Heart right ventricle (tissue), 16 donors: ENCODE measurements at places on chromosomes 16 and 17.
A peak's percentile ranks its signal among the peaks of the same experiment; 100 is the strongest.

DNA sequence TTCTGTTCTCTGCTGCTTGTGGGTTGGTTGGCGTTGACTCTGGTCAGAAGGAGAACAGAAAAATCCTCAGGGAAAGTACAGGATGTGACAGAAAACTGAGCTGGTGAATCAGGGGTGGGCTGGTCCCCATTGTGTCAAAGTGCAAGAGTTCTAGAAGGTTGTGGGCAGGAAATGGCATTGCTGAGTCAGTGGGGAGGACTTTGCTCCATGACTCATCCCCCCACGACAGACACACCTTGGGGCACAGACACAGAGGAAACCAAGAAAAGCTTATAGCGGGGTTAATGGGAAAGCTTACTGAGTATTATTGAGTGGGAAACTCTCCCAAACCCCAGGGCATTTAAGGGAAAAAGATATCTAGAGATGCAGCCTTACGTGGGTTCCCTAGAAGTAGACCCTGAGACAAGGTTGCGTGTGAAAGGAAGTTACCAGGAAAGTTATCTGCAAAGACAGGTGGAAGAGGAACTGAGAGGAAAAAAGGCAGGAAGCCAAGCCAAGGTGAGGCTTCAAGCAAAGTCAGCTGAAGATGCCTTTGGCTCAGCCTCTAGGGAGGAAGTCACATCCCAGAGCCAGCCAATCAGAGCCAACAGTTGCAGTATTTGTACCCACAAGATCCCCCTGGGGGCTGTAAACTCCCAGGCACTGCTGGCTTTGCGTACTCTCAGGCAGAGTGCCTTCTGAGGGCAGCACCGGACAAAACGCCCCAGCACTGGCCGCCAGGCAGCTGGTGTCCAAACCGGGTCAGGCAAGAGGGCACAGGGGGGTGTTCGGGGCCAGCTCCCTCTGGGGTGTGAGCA is 86.4 kb downstream of the FOXL1 start:
- DNase-seq, result no peak

- no peak for DNase-seq
Observed at GRCh38 chr16:56075732-56076388, 115.4 kb upstream of the GNAO1 start.

DNA sequence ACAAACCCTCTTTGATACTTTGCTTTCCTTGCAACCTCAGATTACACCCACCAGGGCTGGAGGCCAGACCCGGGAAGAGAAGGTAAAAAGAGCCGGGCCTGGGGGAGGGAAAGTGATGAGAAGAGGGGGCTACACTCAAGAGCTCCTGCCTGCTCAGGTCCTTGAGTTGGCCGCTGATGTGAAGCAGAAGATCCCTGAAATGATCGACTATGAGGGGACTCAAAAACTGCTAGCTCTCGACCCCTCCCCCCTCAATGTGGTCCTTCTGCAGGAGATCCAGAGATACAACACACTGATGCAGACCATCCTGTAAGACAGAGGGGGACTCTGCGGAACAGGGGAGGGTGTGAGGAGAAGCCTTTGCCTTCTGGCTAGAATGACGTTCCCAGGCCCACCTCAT is 2.8 kb upstream of the KDM6B start:
- DNase-seq, result no peak

DNA sequence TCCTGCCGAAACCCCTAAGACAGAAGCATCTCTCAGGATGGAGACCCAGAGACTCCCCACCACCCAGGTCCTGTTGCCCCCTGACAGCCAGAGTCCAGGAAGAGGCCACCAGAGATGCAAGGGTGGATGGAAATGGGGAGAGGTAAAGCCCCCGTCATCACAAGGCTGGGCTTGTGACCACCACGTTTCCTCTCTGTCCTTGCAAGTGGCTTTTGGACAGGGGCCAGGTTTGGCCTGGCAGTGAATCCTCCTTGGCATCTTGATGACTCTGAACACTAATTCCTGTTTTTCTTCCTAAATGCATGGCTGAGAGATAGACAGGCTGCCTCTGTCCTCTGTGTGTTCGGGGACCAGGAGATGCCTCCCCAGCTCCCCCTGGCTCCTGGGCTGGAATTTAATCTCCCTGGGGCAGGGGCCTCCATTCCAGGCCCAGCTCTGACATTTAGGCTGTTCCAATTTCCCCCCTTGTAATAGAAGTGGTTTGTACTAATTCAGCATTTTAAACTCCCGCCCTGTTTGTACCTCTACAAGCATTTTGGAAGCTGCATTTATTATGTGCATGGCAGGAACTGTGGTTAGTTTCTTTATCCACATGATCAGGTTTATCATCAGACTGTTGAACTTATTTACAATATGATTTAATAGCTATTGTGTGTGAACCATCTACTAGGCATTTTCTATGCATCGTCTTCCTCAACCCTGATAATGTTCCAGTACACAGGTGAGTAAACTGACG is 116.1 kb upstream of the IRX6 start:
- no peak for DNase-seq

GRCh38 chr17:49944273-49944870 is 24.6 kb upstream of the DLX4 start:
- no peak for DNase-seq

DNA sequence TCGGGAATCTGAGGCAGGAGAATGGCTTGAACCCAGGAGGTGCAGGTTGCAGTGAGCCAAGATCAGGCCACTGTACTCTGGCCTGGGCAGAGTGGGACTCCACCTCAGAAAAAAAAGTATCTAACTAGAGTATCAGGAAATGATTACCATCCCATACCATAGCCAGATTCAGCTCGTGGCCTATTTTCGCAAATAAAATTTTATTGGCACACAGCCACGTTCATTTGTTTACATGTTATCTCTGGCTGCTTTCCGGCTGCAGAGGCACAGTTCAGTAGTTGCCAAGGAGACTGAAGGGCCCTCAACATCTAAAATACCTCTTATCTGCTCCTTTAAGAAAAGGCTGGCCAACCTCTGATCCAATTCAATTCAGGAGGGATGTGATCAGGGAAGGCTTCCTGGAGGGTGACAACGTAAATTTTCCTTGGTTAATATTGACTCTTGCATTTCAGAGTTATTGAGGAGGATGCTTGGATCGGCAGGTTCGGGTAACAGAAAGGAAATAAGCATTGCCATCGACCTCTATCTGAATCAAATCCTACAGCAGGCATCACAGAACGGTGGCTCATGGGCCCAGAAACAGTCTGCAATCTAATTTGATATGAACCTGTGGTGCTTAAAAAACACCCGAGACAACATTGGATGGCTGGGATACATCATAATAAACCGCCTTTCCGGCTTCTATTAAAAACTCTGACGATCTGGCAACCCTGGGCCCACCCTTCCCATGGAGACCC is 73.8 kb downstream of the XYLT1 start:
- peak; percentile 35 for DNase-seq

GRCh38 chr16:2702438-2702825 is 17.6 kb downstream of the PRSS27 start:
- peak; percentile 7 for DNase-seq

GRCh38 chr17:76107509-76107908 is 3.9 kb upstream of the EXOC7 start:
- no peak for DNase-seq

- no peak for DNase-seq
Observed at GRCh38 chr17:40091691-40092397, 8.5 kb downstream of the NR1D1 start.
